Activated naive CD4-positive, alpha-beta T cell treated with anti-CD3 and anti-CD28 coated beads, Interleukin-2, amount 50 U/mL, for 72 hours (primary cell): ENCODE measurements at places on chromosomes 7 and 10. TPM values are rescaled to one million over a fixed set of nuclear protein-coding genes. Genes with fewer than 3 reads are reported as not detected.

The OR9A2 gene
- not detected for total RNA-seq

DNA sequence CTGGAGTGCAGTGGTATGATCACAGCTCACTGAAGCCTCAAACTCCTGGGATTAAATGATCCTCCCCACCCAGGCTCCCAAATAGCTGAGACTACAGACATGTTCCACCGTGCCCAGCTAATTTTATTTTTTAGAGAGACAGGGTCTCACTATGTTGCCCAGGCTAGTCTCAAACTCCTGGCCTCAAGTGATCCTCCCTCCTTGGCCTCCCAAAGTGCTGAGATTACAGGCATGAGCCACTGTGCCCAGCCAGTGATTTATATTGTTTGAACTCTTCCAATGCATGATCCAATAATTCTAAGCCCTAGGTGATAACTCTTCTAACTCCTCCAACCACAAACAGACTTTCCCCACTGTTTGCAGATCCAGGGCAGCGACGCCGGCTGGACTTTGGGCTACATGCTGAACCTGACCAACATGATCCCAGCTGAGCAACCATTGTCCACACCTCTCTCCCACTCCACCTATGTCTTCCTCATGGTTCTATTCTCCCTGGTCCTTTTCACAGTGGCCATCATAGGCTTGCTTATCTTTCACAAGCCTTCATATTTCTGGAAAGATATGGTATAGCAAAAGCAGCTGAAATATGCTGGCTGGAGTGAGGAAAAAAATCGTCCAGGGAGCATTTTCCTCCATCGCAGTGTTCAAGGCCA, 41.8 kb upstream of the CC2D2B start:
- no peak for DNase-seq

- DNase-seq, result no peak
Measured at GRCh38 chr10:25934621-25935139, 651 bp downstream of the MYO3A start.

The GARIN1A gene
- 1.1 TPM for total RNA-seq

DNA sequence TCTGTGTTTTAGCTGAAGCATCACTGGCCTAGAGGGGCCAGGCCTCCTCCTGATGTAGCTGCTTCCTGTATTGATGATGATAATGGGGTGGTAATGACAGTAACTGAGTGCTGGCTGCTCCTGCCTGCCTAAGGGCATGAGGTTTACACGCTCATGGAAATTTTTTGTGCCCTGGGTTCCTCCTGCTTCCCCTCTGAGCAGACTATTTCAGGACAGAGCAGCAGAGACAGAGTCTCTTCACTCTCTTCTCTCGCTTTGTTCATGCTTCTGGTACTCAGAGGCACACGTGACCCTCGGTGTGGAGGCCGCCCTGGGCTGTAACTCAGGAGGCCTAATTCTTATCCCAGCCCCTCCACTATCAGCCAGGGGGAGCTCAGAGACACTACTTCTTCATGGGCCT, 27.9 kb downstream of the LRRC20 start:
- no peak for DNase-seq

The LOXL4 gene
- total RNA-seq, result not detected

- DNase-seq, result no peak
Measured at GRCh38 chr10:116055917-116056252, 217.1 kb downstream of the GFRA1 start.

The PAOX gene
- total RNA-seq, result 3.9 TPM

DNA sequence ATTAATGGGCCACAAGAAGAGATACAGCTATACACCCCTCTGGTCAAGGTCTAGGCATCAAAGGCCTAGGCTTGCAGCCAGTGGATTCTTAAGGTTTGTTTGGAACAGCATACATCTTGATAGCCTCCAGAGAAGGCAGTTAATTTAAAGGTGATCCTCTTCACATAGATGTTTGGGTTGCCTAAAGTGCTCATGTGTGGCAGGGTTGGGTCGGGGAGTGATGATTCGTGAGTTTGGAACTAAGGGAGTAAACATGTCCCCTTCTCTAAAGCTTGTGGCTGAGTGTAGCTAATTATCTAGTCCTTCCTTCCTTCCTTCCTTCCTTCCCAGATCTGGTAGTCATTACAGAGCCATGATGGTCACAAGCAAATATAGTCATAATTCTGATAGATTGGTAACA, 12.4 kb downstream of the PCLO start:
- DNase-seq, result no peak

DNA sequence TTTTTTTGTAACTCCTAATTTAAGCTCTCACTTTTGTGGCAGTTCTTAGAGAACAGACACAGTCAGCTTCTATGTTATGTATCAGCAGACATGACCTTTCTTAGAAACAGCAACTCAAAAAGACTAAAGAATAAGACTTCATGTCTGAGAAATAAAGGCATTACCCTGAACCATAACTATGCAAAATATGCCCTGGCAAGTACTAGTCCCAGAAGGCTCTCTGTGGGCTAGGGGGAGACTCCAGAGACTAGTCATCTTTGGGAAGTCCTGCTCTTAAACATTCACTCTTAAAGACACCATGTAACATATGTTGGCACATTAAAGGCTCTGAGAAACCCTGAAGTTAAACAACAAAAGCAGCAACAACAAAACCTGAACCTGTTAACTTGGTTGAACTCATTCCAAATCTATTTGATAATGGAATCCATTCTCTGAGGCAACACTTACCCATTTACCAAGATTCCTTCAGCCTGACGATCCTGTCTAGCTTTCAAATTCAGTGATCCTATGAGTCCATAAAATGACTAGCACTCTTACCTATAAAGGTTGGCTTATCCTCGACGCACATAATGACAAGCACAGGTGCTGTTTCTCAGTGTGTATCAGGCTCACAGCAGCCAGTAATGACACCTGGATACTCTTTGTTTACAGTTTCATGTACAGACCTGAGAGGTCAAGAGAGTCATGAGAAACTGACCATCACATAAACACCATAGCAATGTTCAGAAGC, 62.3 kb downstream of the OSBPL3 start:
- DNase-seq, result no peak

DNA sequence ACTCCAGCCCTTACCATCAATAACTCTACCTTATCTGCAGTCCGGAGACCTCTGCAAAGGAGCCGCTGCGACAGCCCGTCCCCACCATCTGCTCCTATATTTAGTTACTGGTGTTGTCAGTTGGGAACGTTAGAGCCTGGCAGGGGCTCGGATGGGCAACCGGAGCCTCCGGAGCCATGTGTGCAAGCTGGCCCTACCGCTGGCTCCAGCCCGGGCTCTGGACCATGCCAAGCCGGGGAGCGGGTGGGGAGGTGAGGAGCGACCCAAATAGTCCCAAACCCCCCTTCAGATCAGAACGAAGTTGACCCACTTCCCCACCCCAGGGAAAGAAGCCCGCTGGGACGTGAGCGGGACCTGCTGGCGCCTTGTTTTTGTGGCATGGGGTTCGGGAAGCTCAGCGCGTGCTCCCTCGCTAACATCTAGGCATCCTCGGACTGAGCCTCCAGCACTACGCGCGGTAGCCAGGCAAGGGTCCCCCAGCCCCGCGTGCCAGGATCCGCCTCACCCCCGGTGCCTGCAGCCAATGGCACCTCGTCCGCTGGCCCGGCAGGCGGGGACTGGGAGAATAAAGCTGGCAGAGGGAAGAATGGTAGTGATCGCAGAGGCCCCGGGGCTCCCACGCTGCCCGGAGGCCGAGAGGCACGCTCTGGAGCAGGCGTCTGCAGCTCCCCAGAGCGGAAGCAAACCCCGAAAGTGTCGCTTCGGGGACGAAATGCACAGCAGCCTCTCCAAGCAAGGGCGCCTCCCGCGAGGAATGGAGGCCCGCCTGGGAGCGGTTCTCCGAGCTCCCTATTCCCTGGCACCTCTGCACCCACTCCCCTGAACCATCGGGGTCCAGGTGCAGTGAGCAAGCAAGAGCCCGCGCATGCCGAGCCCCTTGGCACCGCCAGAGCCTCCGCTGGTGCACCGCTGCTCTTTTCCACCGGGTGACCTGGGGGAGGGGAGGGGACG, 679 bp downstream of the LRRC20 start:
- DNase-seq, result peak; percentile 37

DNA sequence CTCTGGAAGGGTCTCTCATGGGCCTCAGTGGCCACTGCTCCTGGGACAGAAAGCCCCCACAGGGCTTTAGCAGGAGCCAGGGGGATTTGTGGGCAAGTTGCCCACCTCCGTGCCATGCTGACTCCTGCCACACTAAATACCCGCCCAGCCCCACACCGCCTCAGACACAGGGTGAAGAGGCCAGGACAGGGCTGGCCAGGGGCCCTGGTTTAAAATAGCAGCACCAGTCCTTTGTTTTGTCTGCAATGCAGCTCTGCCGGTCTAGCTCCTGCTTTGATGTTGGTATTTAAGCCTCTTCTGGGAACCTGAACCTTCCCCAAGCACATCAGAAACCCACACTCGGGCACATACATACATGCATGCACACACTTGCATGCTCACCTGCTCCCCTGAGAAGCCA, 14.4 kb upstream of the TNRC18 start:
- no peak for DNase-seq

The CALML5 gene
- total RNA-seq, result not detected

- no peak for DNase-seq
Measured at GRCh38 chr10:97408496-97408992, 7.4 kb upstream of the RRP12 start.

GRCh38 chr7:84076219-84076618, 118.4 kb downstream of the SEMA3A start:
- DNase-seq, result no peak

DNA sequence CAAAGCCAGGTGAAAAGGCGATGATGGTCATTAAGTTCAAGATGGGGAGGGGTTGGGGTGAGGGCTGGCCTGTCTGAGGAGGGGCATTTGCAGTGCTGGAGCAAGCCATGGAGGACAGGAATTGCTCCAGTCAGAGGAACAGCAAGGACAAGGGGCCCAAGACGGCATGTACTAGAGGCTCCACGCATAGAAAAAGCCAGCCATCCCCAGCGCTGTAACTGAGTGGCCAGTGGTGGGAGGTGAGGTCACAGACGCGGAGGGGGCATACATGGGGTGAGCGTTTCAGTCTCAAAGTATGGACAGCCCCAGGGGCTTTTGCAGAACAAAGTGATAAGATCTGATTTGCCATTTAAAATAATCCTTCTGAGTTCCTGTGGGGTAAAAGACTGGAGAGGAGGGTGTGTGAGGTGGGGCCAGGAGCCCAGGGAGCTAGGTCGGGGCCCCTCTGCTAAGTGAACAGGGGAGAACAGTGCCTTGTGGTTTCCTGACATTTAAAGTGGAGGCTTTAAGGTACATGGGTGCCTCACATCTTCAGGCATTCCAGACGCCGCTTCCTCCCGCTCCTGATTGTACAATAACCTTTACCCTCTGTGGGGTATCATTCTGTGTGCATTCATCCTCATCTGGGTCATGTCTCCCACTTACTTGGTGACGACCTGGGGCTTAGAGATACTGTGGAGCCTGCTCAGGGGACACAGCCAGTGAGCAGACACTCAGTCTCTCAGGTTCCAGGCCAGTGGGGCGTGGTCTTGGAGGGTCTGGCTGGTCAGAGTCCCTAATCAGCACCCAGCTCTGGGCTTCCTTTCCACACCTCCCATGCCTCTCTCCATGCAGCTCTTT, 105.6 kb upstream of the GPR26 start:
- no peak for DNase-seq

The STEAP1B gene
- total RNA-seq, result not detected

GRCh38 chr7:155470186-155470487, 12.2 kb downstream of the EN2 start:
- no peak for DNase-seq

DNA sequence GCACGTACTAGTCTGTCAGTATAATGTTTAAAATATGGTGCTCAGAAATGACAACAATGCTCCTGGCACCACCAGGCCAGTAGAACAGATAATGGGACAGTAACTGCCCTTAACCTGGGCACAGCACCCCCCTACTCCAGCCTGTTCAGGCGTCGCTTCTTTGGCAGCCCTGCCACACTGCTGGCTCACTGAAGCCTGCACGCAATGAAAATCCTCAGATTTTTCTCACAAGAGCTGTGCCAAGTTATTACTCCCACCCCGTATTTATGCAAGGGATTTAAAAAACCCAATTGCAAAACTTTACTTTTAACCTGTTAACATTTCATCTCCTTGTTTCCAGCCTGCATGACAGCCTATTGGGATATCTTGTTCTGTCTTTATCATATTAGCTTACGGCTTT, 56.6 kb upstream of the LAMB1 start:
- no peak for DNase-seq

The ITGA8 gene
- not detected for total RNA-seq

- no peak for DNase-seq
Measured at GRCh38 chr7:6260291-6261187, 11.9 kb downstream of the CYTH3 start.

- DNase-seq, result no peak
Measured at GRCh38 chr10:77987671-77988255, 41.6 kb downstream of the POLR3A start.

DNA sequence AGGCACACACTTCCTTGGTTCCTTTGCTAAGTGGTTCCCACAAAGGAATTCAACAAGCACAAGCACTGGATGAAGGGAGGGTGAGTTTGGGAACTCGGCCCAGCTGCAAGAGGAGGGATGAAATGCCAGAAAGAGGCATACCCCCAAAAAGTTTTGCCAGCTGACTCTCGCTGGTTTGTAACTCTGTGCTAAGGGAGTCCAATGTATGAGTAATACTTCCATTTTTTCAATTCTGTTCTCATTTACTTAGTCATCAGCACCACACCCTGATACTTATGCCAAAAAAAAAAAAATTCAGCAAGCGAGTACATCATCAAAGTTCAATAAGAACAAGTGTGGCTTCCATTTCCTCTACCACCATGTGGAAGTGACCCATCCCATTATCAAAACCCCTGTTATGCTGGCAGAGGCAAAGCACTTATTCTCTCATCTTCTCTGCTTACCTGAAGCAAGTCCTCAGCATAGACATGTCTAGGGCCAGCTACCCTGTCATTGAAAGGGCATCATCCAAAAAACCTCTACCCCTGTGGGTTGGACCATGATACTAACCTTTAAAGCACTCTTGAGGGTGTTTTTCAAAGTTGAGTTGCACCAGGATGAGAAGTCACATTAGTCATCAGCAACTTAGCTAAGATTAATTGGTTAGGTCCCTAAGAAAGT, 6.9 kb upstream of the HYCC1 start:
- peak; percentile 54 for DNase-seq

DNA sequence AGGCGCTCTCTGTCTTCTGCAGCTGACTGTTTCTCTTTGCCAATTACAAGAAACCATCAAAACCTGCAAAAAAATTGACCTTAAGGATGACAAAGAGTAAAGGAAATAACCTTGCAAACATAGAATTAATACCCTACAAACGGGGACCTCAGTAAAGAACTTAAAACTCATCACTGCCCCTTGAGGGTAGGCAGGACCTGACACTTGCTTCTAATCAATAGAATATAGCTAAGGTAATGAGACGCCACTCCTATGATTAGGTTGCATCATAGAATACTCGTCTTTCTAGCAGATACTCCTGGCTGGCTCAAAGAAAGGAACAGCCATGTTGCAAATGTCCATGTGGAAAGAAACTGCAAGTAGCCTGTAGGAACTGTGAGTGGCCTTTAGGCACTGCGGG, 140.0 kb downstream of the XPNPEP1 start:
- DNase-seq, result no peak

The FAM25C gene
- not detected for total RNA-seq

DNA sequence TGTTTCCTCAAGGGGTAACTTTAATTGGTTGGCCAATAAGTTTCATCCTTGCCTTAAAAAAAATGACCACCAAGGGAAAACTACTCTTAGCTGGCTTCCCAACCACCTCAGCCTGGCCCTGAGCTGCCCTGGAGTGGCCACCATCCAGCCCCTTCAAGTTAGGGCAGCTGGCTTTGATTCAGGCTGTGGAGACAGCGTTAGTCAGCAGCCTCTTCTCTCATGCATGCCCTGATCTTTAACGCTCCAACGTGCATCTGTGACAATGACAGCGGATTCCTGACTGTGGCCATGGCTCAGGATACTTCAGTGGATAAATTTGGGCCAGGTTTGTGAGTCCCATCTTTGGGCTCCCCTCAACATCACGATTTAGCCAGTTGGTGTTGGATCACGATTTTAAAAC, 111.6 kb downstream of the RBM20 start:
- no peak for DNase-seq

The LIPJ gene
- total RNA-seq, result not detected
